ENCODE measurements at places on chromosomes 2 and 18.

DNA sequence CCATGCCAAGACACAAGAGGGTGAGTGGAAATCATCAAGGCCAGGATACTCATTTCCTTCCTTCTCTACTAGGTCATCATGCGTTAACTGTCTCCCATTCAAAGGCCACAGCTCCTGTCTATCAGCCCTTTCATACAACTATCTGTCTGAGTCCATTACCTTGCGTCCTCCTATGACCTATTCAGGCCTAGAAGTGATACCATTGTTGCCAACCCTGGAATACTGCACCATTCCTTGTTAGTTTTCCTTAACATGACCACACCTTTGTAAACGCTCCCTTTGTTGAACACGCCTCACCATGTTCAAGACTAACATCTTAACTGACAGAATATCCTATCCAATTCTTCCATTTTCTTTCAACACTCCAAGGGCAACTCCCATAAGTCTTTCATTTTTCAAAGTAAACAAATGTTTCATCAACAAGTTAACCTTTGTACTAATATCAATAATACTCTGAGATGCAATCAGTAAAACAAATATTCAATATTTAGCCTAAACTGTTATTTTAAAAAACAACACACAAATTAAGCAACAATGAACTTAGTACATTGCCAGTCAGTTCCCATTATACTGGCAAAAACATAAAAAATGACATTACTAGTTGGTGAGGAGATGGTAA lies 19.8 kb upstream of the LGALSL start:
- no peak for DNase-seq

- DNase-seq = no peak
These were observed 3.7 kb upstream of the ZNF638 start for GRCh38 chr2:71327916-71328315.

DNA sequence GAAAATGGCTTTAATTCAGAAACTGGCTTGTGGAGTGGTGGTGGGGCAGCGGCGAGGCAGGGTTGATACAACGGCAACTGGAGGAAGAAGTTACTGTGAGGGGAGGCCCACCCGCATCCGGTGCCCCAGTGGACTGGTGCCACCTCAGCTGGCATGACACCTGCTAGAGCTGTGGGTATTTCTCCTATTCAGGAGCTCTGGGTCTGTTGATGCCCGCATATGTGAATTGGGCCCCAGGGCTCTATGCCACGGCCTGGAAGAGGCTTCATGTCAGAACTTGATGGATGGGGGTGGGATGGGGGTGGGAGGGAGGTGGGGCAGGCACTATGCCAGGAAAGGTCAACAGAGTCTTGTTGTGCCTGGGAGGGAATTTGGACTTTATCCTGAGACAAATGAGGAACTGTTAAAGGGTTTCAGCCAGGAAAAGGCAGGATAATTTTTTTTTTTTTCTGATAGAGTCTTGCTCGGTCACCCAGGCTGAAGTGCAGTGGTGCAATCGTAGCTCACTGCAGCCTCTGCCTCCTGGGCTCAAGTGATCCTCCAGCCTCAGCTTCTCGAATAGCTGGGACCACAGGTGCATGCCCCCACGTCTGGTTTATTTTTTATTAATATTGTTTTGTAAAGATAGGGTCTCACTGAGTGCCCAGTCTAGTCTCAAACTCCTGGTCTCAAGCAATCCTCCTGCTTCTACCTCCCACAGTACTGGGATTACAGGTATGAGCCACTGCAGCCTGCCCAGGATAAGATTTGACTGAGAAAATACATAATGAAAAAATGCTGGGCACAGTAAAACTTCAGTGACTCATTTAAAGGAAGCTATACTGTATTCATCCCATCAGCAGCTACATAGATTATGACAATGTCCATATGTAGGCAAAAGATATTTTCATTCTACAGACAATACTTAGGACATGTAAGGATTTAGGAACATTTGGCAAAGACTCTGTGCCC lies 52.6 kb downstream of the SH2D6 start:
- no peak for DNase-seq

DNA sequence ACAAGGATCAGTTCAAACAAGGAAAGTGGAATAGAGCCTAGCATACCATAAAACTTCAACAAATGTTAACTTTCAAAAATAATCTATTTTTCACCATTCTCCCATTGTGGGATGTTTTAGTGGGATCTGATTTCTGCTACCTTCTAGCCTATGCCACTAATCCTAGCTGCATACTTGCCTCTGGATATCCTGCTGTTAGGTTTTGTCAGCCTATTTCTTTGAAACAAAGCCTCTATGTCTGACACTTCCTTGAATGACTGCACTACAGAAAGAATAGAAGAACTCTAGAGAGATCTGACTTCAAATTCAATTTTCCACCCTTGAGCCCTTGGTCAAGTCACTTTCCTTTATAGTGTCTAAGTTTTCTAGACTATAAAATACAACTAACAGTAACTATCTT lies 291.5 kb downstream of the PTH2R start:
- no peak for DNase-seq

- DNase-seq = peak; percentile 94
These were observed 5.7 kb upstream of the WIPF1 start for GRCh38 chr2:174603280-174603679.

- no peak for DNase-seq
These were observed 29.1 kb downstream of the DYM start for GRCh38 chr18:49431165-49431962.

- peak; percentile 60 for DNase-seq
These were observed 27.0 kb downstream of the MEIS1 start for GRCh38 chr2:66461664-66462500.

DNA sequence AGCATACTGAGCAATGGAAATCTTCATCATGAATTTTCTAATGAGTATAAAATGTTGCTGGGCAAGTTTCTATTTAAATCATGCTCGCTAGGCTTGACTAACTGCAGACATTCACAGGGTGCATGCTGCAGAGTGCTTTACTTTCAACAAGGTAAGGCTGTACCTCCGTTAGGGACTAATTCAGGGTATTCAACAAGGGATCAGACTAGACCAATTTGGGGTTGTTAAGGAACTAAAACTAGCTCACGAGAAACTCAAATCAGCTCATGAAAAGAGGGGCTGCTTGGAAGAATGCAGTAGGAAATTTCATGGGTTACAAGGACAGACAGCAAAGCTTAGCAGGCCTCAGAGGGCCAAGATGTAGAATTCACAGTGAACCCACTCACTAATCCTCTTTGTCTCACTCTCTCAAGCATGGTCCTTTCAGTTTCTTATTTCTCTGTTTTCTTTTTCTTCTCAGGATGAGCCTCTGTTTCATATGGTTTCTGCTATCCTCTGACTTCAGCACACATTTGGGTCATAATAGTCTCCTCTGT lies 2.2 kb downstream of the MYO3B start:
- DNase-seq = no peak

GRCh38 chr2:237590272-237591140 lies at the start of gene RAB17:
TSS of gene RAB17 (minus strand) at chr2:237590734. CDS start at chr2:237586154, 4,580 bp downstream.
- DNase-seq = no peak

GRCh38 chr18:13823707-13824395 lies at the start of gene MC5R:
TSS of gene MC5R (plus strand) at chr18:13824149. CDS start at chr18:13825766, 1,617 bp downstream.
- peak; percentile 37 for DNase-seq

GRCh38 chr2:45379399-45380087 lies 231.5 kb downstream of the SRBD1 start:
- DNase-seq = no peak

DNA sequence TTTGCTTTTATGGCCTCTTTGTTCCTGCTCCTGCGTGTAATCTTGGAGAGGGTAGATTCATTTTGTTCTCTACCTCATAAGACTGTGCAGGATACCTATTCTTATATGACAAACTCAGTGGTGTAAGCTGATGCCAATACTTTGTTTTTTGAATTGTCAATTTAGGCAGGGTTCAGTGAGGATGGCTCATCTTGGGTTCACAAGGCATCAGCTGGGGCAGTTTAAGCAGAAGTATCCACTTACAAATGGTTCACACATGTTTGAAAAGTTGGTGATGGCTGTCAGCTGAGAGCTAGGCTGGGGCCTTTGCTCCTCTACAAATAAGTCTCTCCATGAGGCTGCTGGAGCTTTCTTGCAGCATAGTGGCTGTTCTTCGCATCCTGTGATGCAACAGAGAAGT lies 920.6 kb upstream of the PIK3C3 start:
- DNase-seq = no peak

GRCh38 chr2:225668606-225669266 lies 269.2 kb downstream of the NYAP2 start:
- peak; percentile 58 for DNase-seq

GRCh38 chr2:9708683-9709538 lies 78.1 kb upstream of the YWHAQ start:
- no peak for DNase-seq

DNA sequence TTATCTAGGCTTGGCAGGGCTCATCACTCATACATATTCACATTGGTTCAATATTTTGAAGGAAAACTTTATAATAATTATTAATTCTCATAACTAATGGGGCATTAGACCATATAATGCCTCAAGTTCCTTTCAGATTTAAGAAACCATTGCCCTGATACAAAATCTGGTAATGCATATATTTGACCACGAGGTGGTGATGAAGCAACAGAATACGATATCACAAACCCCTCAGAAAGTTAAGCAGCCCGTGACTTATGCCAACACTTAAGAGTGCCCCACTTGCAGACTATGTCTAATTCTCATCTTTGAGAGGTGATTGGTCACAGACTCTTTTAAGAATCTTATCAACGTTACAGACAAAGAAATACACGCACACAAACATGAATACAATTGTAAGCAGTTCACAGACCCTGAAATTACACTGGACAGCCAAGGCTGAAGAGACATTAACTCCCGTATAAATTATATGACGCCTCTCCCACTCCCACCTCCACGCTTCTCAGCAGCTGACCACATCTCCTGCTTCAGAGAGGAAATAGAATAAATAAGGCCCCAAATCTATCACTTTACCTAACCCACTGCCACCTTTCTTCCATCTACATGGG lies 20.7 kb upstream of the DNAH6 start:
- DNase-seq = peak; percentile 64

- DNase-seq = no peak
These were observed 138.4 kb downstream of the MBP start for GRCh38 chr18:76994086-76994654.

- no peak for DNase-seq
These were observed 20.8 kb downstream of the TLK1 start for GRCh38 chr2:171139860-171140259.

DNA sequence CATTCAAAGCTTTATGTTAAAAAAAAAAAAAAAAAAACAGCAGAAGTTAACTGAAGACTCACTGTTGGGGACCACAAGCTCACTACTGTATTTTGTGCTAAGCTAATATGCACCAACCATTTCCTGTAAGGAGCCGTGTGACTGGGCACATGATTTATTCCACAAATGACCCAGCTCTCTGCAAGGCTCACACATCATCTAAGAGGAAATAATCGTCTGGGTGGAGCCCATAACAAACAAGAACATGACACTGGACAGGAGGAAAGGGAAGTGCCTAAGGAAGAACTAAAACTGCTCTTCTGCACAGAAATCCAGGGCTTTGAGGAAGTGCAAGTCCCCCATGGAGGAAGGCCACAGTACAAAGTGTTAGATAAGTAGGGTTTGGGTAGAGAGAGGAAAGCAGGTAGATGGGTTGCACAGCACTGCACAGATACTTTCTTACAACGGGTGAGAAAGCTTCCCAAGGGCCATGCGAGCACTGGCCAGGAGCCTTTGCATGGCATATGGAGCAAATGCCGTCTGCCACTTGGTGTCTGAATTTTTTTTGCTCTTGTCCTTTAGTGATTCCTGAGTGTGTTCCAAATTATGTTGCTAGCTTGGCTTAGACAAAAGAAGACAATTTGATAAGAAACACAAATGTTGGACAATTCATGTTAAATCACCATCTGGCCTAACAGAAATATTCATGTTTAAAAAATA lies 24.4 kb downstream of the NFE2L2 start:
- DNase-seq = peak; percentile 89

DNA sequence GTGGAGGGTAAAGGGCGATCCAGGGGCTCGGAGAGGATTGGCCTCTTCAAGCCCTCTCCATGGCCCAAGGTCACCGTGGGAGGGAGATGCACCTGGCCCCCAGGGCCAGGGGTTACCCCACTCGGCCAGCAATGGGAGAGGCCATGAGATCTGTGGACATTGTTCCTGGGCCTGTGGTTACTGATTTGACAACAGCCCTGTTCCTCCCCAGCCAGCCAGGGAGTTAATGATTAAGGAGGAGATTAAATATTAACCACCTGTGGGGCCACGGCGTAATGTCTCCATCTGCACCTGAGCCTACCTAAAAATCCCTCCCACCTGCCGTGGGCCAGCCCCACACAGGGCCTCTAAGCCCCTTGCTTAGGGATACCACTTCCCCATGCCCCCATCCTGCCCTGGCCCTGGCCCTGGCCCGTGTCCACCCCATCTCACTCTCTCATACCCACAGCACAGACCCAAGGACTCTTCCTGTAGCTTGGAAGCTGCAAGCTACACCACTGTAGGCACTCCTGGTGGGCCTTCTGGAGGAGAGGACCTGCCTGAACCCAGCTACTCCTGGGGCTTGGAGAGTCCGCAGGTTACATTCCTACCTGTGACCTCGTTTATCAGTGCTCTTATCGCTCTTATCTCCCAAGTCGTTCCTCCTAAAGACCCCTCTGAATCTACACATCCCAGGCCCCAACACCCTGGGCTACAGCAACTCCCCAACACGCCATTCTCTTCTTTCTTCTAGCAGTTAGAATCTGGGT lies 32.1 kb downstream of the ZFP36L2 start:
- no peak for DNase-seq

DNA sequence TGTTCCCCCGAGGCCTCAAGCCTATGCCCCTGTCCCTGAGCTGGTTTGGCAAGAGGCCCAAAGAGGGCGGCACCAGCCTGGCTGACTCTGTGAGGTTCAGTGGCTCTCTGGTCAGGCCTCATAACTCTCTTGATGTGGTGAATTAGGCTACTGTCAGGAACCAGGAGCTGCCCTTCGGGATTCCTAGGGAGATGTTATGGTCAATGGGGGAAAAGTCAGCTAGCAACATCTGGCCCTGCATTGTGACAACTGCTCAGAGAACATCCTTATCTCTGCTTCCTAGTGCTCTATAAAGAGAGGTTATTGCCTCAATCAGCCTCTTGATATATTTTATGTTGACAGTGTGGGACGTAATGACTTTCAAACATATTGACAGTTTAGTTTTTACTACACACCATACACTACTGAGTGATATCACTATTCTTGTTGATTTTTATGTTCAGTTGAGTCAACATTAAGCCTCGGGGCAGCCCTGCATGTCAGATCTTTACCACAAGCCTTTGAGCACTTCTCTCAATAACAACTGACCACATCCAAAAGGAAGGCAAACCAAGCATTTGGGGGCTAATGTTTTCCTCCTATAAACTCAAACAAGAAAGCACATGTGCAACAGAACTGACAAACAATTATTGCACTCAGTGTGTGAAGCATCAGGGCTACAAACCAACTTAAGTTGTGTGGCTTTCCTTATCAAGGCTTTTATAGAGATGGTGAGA lies 448.3 kb upstream of the SLC14A2 start:
- no peak for DNase-seq

All from globus pallidus (tissue), 1 donor.